Left renal pelvis (tissue), 4 donors: ENCODE measurements at places on chromosomes 5 and 9. TPM values are rescaled to one million over a fixed set of nuclear protein-coding genes. Genes with fewer than 3 reads are reported as not detected.

The SOWAHA gene
- 5.1 TPM for polyA plus RNA-seq

The ADAMTSL2 gene
- 38.7 TPM for polyA plus RNA-seq

- no peak for DNase-seq
Measured at GRCh38 chr5:54658010-54658409, 140.5 kb downstream of the SNX18 start.

DNA sequence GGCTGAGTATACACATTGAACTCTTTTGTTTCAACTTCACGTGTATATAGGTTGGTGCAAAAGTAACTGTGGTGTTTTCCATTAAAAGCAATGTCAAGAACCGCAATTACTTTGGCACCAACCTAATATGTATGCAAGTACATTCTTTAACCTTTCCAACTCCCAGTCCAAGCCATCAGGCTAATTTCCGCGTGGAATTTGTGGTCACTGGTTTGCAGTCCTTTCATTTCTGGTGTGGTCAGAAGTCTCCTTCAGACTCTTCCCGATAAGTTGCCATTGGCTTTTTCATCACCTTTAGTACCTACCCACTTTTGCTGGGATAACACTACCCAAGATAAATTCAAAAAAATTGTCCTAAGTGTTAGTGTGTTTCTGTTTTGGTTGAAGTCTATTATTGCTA lies 84.0 kb downstream of the RGS3 start:
- DNase-seq, result no peak

DNA sequence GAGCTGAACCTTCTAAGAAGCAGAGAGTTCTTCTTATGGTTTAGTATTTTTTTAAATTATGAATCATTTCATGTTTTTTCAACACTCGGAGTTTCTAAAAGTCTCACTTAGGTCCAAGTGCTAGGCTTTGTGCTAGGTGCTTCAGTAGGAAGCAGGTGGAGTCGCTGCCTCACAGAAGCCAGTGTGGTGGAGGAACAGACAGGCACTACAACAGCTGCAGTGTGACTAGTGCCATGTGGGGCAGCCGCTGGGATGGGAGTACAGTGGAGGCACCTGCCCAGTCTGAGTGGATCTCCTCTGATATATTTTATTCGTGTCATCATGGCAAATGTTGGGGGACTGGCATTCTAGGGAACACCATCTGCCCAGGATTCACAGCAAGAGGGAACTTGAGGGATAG lies 15.3 kb downstream of the PCDHGC5 start:
- DNase-seq, result no peak
